ENCODE measurements at places on chromosomes 2 and 18.

GRCh38 chr18:63564561-63564960 lies 22.4 kb downstream of the SERPINB12 start:
- no peak for DNase-seq

- DNase-seq, result no peak
Measured at GRCh38 chr2:42545023-42545721, 23.3 kb upstream of the MTA3 start.

DNA sequence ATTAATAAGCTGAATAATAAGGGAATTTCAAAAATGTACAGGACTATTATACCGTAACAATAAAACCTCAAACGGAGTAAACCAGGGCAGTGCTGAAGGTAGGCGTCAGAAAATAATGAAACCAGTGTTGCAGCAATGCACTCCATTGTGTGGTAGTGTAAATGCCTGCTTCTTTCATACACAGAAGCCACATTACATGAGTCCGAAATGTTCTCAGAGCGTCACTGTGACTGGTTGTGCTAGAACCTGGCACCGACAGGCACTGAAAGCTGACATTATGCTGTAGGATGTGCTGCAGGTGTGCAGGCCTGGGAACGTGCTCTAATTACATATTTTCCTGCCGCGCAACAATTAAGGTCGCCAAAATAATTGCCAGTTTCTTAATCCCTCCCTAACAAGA lies 53.3 kb downstream of the ZEB2 start:
- DNase-seq, result no peak

DNA sequence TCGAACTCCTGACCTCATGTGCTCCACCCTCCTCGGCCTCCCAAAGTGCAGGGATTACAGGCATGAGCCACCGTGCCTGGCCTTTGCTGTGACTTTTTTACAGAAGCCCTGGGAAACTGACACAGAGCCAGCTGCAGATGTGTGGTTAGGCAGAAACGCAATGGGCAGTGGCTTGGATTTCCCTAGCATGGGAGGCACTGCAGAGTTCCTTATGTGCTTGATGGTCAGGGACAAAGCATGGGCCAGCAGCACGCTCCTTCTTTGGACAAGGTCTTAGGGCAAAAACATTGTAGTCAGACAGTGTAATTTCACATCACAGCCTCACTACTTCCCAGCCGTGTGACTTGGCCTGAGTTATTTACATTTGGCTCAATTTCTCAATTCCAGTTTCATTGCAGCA lies 153.9 kb downstream of the RNF144A start:
- no peak for DNase-seq

- no peak for DNase-seq
Measured at GRCh38 chr18:57461652-57462269, 26.6 kb downstream of the ONECUT2 start.

GRCh38 chr2:226131299-226131784 lies 668.3 kb downstream of the IRS1 start:
- no peak for DNase-seq

- DNase-seq, result no peak
Measured at GRCh38 chr2:4828682-4829374, 863.4 kb upstream of the SOX11 start.

DNA sequence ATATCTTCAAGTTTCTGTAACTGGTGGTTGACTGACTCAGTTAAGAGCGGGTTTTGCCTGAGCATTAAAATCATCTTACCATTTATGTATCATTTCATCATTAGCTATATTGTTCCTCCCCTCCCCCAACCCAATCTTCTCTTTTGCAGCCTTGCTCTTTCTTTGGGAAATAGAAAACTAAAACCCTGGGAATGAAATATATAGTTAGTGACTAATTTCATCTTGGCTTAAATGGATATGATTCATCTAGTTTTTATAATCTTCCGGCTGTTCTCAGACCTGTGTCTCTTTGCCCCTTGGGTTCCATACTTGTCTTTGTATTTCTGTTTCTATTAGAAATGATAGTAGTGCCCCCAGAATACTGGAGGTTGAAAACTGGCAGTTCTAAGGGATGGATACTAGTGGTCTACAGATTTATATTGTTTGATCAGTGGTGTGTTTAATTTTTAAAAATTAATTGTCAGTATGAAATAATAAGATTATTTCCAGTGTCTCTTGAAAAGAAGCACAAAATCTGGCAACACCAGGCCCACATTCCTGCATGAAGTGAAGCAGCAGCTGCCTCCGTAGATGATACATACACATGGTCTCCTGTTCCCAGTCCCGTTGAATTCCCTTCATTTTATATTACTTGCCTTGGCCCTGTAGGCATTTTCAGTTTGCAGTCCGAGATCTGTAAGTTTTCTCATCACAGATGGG lies 44.5 kb downstream of the PHLPP1 start:
- no peak for DNase-seq

DNA sequence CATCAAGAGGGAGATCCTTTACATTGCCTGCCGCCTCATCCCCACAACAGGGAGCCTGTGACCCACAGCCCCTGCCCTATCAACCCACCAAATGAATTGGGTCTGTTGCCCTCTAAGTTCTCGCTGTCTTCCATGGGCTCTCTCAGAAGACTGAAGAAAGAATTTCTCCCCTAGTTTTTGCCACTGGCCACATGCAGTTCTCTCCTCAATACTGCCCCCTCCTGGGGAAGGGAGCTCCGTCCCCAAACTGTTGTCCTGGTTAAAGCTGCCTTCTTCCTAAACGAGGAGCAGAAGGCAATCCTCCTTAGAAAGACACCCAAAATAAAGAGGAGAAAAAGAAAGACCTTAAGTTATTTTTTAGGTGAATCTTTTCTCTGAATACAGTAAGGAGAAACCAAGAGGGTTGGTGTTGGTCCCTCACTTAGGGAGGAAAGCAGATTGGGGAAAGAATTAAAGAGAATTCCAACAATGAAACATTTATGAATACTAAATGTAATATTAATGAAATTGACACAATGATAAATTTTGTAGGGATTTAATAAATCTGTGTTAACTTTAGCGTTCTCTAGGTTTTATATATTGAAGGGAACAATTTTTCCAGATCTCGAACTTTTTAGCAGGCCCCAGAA lies 31.1 kb upstream of the SATB2 start:
- DNase-seq, result peak; percentile 48

DNA sequence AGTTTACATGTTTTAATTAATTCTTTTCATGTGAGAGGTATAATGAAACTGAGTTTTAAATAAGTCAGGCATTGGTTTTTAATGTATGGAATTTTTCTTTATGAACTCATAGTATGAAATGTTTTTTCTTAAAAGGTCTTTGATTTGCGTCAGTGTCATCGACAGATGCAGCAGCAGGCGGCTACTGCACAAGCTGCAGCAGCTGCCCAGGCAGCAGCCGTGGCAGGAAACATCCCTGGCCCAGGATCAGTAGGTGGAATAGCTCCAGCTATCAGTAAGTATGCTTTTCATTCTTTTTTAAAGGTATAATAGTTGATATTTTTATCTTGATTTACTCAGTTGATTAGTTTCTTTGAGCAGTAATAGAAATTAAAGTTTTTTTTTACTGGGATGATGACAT lies 46.5 kb downstream of the SMAD4 start:
- DNase-seq, result no peak

- no peak for DNase-seq
Measured at GRCh38 chr2:187174582-187174981, 273.5 kb downstream of the CALCRL start.

DNA sequence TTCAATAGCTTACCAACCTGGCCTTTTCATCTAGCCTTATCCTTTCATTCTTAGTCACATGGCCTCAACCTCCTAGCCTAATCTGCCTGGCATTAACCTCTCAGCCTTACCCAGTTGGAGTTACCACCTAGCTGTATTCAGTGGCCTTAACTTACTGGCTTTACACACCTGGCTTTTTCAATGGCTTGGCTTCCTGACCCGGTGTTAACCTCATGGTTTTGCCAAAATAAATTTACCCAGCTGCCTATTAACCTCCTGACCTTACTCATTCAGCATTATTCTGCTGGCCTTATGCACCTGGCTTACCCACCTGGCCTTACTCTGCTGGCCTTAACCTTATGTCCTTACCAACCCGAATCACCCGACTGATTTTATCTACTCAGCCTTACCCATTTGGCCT lies 135.5 kb upstream of the ZSWIM2 start:
- no peak for DNase-seq

- DNase-seq, result no peak
Measured at GRCh38 chr2:51559026-51559425, 527.1 kb upstream of the NRXN1 start.

GRCh38 chr2:188013767-188014166 lies 277.9 kb upstream of the GULP1 start:
- DNase-seq, result no peak

DNA sequence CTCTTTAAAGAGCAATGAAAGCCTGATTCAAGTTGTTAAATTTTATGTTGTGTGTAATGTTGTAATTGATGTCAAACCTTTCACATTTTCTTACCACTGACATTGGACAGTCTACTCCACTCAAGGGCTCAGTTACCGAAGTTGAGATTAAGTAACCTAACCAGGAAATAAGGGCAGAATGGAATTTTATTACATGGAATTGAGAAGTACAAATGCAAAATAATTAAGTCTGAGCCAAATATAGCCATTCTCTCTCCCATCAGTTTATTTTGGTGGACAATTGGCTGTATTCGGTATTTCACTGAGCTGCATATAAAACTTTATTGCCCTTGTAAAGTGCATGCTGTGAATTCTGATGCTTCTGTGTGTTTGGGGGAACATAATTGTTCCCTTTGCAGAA lies 231.5 kb downstream of the TTC32 start:
- DNase-seq, result no peak

- DNase-seq, result no peak
Measured at GRCh38 chr18:286515-287310, 18.9 kb upstream of the THOC1 start.

- no peak for DNase-seq
Measured at GRCh38 chr2:73582364-73582763, 59.9 kb downstream of the NAT8 start.

DNA sequence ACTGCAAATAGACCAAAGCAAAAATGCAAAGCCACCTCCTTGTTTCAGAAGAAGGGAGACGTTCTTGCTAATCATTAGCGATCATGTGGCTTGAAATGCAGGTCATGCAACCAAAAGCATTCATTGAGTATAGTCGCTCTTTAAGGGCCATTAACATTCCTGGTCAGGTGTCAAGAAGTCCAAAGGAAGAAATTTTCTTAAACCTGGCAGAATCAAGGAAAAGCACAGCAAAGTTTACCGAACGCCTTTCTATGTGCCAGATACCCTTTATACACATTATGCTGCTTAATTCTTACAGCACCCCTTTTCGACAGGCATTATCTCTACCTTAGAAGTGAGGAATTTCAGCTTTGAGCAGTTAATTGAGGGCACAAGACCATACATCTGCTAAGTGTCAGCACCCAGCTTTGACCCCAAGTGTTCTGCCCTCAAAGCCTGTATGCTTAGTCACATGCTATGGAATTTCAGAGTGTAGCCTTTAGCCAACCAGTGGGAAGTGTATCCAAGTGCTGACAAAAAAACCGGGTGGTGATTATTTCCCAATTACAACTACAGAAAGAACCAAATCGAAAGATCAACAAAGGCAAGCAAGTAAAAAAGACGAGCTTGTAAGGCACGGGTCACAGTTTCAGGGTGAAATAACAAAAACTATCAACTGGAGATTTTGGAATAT lies 70.8 kb downstream of the EPHA4 start:
- no peak for DNase-seq

GRCh38 chr18:46402396-46402795 lies 254.6 kb downstream of the LOXHD1 start:
- DNase-seq, result no peak

GRCh38 chr18:40789286-40789685 lies 1165.7 kb upstream of the PIK3C3 start:
- no peak for DNase-seq

DNA sequence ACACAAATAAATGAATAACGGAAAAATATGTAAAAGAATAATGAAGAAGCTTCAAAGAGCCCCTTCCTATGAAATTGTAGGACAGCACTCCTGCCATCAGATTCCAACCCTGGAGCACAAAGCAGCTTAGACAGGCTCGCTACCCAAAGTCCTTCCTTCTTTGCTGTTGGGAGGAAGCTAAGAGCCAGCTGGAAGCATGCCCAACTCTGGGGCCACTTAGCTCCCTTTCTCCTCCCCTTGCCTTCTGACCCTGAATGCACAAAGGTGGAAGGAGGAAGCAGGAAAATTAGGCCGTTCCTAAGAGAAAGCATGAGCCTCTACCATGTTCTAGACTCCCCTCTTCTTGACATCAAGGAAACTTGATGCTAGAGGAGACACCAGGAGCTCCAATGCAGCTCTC lies 700.8 kb downstream of the RNF144A start:
- no peak for DNase-seq

DNA sequence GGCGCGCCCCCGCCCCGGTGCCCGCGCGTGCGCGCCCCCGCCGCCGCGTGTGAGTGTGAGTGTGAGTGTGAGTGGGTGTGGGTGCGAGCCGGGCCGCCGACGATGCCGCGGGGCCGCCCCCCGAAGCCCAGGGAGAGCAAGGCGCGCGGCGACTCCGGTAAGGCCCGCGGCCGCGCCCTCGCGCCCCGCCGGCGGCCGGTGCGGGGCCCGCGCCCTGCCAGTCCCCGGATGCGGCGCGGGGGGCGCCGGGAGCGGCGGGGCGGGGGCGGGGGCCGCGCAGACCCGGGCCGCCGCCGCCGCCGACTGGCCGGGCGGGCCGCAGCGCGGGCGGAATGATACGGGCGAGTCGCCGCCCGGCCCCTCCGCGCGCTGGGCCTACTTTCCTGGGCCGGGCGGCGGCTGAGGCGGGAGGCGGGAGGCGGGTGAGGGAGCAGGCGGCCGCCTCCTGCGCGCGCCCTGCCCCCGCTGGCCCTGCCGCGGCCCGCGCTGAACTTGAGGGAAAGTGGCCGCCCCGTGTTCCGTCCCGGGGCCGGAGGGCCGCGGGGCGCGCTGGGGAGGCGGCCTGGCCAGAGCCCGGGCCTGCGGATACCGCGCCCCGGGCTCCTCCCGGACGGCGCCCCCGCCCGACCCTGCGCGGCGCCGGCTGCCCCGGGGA lies at the start of gene ZNF236:
Gene ZNF236, plus strand, starts transcription at position 52 of the 655 bp plus-strand sequence. Its CDS starts 51 bp downstream, at position 103.
- peak; percentile 37 for DNase-seq

DNA sequence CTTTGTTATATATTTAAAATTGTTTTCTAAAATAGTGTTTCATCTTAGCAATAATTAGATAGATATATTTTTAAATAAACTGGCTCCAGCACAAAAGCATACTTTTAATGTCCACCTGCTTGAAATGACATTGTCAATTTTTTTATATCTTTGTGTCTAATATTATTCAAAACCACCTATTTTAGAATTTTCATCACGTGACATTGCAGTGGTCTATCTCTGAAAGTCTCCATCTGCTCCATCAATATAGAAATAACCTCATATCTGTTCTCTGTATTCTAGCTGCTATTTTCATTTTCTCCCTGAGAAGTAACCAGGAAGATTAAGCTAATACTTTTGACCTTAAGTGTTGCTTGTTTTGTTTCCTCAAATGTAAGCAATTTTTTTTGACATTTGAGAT lies 248.0 kb upstream of the CNTNAP5 start:
- DNase-seq, result no peak

DNA sequence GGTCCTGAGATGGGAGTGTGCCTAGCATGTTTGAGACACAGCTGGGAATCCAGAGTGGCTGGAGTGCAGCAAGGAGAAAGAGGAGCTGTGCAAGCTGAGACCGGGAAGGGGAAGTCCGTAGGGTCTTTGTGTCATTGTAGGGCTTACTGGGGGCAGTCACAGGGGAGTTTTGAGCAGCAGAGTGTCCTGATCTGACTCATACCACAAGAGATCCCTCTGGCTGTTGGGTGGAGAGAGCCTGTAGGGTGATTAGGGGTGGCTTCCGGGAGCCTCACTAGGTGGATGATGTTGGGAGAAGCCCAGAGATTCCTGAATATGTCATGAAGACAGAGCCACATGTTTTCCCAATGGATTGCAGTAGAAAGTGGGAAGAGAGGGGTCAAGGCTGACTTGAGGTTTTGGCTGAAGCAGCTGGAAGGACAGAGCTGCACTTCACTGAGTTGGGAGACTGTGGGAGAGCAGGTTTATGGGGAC lies 30.9 kb downstream of the FHOD3 start:
- DNase-seq, result no peak
